ENCODE measurements at places on chromosomes 3 and 15.
A peak's percentile ranks its signal among the peaks of the same experiment; 100 is the strongest.

GRCh38 chr15:44035781-44036699 is 159.0 kb downstream of the FRMD5 start:
- no peak for DNase-seq

GRCh38 chr3:106957029-106957428 is 420.2 kb upstream of the CCDC54 start:
- no peak for DNase-seq

GRCh38 chr3:154428286-154429206 is 1.4 kb downstream of the GPR149 start:
- no peak for DNase-seq

GRCh38 chr15:58665672-58666071 is 83.8 kb downstream of the ADAM10 start:
- no peak for DNase-seq

DNA sequence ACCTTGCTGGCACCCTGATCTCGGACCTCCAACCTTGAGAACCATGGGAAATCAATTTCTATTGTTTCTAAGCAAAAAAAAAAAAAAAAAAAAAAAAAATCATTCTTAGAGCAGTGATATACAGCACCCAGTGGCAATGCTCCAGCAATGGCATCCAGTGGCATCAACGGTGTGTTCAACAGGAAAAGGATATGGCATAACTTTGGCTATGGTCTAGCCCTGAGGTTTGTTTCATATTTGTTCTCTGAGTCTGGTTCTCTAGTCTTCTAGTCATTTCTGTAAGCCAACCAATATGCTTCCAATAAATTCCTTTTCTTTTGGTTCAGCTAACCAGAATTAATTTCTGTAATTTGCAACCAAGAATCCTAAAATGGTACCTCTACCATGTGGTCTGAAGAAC is 19.2 kb downstream of the DENND4A start:
- DNase-seq, result no peak

- DNase-seq, result no peak
These were observed 91.8 kb upstream of the ALCAM start for GRCh38 chr3:105274958-105275357.

DNA sequence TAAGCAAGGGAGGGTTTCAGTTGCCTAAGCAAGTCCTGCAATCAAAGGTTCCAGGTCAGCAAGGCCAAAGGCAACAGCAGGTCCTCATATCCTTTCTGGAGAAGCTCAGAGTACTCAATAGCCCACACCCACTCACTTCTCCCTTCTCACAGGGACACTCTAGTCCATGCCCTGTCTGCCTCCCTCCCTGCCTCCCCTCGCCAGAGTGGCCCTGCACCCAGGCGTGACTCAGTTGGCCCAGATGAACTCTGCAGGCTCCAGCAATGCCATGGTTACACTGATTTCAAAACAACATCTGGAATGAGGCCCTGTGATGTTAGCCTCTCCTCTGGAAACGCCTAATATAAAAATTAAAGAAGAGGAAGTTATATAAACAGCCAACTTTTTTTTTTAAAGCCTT is 32.9 kb downstream of the IL16 start:
- DNase-seq, result no peak

- peak; percentile 75 for DNase-seq
These were observed 7.3 kb upstream of the ZBTB38 start for GRCh38 chr3:141360888-141361598.

DNA sequence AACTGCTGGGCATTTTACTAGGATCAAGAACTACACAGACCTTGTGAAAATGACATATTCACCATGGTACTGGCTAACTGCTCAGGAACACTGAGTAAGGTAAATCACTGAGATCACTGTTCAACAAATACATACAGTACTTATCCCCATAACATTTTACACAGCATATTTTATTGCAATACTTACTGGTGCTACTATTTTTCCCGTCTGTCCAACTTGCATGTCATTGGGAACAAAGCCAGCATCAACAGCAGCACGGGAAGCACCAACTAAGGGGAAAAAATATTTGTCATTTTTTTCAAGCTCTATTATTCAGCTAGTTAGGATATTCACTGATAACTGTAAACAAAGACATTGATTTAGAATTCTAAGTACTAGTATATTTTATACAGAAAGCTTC is 37.0 kb downstream of the ETFA start:
- DNase-seq, result no peak

GRCh38 chr3:87227835-87228144 is 681 bp downstream of the CHMP2B start:
- peak; percentile 39 for DNase-seq

- no peak for DNase-seq
These were observed 61.0 kb upstream of the RPL32 start for GRCh38 chr3:12902181-12902999.

DNA sequence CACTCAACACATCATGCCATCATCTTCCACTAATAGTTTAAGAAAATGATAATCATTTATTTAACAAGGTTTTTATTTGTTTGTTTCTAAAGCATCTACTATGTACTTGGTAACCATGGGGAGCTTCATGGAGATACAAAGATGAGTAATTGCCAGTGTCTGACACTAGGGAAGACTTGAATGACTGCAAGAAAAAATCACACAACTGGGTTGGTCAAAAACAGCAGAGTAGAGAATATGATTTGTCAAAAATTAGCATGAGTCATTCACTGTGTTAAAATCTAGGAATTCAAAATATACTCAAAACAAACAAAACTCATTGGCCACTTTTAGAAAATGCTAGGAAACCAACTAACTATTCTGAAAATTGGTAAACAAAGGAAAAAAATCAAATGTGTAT is 6.3 kb downstream of the BNC1 start:
- DNase-seq, result no peak

DNA sequence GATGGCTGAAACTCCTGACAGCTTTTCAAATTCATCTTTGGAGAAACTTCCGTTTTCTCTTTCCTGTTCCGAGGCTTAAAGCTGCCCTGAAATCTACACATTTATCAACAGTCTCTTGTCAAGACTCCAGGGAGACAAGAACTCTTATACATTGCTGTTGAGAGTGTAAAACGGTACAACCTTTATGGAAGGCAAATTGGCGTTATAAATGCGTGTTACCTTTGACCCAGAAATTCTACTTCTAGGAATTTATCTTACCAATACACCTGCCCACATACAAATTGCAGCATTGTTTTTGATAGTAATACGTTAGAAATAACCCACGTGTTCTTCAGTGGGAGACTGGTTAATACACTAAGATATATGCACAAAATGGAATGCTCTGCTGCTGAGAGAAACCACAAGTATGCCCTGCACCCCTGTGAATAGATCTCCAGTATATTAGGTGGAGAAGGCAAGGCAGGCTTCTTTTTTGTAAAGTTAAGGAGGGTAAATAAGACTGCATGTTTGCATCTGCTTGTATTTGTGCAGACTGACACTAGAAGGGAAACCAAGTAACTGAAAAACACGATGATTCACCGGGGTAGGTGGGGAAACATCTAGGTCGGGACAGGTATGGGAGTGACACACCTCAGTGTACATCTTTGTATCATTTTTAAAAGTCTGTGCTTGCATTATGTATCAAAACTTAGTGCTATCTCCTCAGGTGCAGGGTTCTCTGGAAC is 97.5 kb downstream of the IGF1R start:
- no peak for DNase-seq

DNA sequence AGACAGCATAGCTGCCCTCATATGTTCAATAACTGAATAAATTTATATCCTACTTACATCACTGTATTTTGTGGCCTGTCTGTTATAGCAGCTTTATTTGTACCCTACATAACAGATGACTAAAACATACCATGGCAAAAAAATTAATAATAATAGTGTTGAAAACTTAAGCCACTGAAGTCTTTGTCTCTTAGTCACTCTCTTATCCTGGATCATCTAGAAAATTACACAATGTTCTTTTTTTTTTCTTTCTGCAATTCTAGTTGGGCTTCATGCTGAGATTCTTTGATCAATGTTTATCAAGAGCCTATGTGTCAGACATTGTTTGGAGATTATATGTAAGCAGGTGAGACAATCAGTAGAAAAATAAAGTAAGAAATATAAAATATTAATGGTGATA is 519.3 kb upstream of the ARPP21 start:
- no peak for DNase-seq

GRCh38 chr3:133329626-133330025 is 70.2 kb upstream of the BFSP2 start:
- no peak for DNase-seq

DNA sequence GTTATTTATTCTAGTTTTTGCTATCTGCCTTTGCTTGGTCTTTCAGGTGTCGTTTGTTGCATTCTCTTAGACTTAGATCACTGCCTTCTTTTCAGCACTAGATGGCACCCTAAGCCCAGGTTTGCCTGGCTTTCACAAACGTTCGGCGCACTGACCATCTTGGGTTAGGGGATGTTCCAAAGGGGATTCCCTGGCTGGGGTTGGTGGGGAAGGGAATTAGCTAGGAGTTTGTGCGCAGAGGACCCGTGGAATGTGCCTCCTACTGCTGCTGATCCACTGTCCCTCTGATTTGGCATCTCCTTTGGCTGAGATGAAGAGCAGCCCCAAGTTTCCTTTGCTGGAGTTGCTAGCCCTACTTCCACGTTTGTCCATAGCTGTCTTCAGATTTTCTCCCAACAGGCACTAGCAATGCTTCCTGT is 33.9 kb downstream of the PFN2 start:
- DNase-seq, result peak; percentile 72

DNA sequence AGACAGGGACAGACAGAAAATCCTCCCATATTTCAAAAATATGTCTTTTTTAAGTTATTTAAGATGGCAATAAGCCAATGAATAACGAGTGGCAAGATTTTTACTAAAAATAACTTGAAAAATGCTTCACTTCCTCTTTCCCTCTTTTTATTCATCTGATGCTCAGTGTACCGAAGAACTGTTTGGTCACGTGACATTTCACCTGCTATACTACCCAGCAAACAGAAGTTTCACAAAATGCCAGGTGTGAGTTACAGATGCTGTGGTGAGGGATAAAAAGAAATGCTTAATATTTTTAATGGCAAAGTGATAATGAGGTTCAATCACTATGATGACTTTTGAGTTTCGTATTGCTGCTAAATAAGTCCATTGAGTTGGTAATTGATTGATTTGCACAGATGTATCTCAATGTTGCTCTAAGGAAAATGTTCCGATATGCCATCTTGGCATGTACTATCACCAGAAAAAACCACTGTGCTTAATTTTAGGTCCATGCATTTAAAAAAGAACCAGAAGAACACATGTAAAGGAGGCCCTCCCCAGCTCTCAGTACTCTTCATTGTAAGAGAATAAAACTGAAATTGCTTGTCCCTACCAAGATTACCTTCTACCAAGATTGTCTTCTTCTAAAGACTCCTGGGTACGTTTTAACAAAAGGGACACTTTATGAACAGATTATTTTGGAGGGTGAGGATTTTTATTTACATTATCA is 26.0 kb upstream of the SEC62 start:
- no peak for DNase-seq

- DNase-seq, result no peak
These were observed 34.9 kb upstream of the POU1F1 start for GRCh38 chr3:87311309-87311708.

DNA sequence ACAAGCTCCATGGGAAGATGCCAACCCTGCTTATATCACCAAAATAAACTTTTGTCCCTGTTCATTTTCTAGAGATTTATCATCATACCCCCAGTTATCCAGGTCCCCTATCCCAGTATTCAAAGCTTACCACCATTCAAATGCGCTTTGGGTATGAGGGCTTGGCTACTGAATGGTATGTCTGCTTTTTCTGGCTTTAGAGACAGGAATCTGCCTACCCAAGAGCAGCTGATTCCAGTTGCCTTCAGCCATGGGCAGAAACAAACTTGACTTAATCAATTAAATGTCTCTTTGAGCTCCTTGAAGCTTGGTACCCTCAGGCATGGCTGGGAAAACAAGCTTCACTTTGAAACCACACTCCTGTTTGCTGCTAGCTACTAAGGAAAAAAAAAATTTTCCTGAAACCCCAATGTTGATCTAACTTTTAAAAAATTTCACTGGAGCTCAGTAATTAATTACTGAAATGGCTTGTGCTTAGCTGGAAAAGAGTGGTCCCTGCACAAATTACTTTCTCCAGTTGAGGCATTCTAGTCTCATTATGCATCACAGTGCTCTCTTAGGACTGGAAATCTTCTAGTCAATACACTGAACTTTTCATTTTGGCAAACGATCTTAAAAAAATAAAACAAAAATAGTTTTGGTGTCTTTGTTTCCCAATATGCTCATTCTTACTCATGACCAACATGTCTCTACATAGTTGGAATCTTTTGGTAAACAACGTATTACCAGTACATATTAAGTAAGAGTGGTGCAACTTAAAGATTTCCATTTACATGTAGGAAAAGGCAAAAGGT is 242.8 kb downstream of the DTWD1 start:
- DNase-seq, result peak; percentile 36

DNA sequence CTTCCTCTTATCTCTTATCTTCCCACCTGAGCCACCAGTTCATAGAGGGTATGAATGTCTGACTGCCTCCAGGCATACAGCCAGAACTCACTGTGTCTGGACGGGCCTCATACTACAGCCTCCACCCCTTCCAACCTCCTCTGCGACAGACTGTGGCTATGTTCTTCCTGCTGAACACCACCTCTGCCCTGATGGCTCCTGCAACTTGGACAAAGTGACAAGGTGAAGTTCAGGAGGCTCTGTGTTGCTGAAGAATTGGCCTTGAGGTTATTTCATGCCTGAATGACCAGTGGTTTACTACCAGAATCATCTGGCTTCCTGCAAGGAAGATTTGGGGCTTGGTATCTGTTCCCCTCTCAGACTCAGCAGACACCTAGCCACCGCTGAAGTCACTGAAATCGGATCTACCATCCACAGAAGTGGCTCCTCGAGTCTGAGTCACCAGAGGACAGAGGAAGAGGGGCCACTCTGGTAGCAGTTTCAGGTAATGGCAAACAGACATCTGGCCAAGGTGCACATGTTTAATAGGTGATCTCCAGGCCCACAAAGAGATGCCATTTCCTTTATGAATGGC is 14.2 kb upstream of the ULK3 start:
- no peak for DNase-seq

GRCh38 chr15:99707473-99708270 is 25.6 kb downstream of the LYSMD4 start:
- DNase-seq, result no peak

GRCh38 chr3:9139366-9139765 is 110.1 kb downstream of the SRGAP3 start:
- no peak for DNase-seq

DNA sequence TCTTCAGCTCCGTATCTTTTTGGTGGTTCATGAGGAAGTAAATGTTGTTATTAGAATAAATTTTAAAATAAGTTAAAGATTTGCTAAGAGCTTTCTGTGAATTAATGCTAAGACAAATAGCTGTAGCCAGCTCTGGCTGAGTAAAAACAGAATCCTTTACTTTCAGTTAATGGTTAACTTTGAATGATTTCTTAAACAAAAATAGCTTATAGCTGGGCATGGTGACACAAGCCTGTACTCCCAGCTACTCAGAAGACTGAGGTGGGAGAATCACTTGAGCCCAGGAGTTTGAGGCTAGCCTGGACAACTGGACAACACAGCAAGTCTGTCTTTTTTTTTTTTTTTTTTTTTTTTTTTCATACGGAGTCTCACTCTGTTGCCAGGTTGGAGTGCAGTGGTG is 25.0 kb downstream of the TCAIM start:
- DNase-seq, result no peak
